ENCODE measurements at places on chromosomes 1 and 21. TPM values are rescaled to one million over a fixed set of nuclear protein-coding genes. Genes with fewer than 3 reads are reported as not detected.

The EPHA2 gene
- not detected for total RNA-seq

- ATAC-seq = no peak
Observed at GRCh38 chr1:192448026-192448578, 127.5 kb upstream of the RGS1 start.

- ATAC-seq = no peak
Observed at GRCh38 chr1:205933671-205934618, 9.3 kb downstream of the SLC26A9 start.

The RSPO1 gene
- not detected for total RNA-seq

- no peak for ATAC-seq
Observed at GRCh38 chr1:79928901-79929300, 922.4 kb upstream of the ADGRL4 start.

The PLCH2 gene
- total RNA-seq = 28.1 TPM

DNA sequence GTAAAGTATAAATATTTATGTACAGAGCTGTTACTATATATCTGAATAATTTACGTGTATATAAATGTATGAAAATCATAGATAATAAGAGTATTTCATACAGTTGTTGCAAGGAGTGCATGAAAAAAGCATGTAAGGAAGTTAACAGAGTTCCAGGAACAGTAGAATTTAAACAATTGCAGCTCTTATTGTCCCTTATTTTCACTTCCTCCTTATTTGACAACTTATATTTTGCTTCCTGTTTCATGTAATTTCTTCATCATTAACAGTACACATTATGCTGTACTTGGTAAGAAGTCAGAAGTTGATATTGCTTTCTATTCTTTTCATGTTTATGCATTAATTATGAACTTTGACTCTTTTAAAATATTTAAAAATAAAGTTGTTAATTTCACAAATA, 681.5 kb downstream of the LRRIQ3 start:
- no peak for ATAC-seq

GRCh38 chr1:42348498-42348897, 13.5 kb upstream of the FOXJ3 start:
- ATAC-seq = no peak

- ATAC-seq = no peak
Observed at GRCh38 chr1:72634946-72635345, 352.6 kb upstream of the NEGR1 start.

GRCh38 chr1:116503546-116504307, 67.1 kb downstream of the CD58 start:
- ATAC-seq = peak; percentile 17

The CD5L gene
- total RNA-seq = not detected

The TMEM200B gene
- 1.1 TPM for total RNA-seq

The RHBDL2 gene
- not detected for total RNA-seq

DNA sequence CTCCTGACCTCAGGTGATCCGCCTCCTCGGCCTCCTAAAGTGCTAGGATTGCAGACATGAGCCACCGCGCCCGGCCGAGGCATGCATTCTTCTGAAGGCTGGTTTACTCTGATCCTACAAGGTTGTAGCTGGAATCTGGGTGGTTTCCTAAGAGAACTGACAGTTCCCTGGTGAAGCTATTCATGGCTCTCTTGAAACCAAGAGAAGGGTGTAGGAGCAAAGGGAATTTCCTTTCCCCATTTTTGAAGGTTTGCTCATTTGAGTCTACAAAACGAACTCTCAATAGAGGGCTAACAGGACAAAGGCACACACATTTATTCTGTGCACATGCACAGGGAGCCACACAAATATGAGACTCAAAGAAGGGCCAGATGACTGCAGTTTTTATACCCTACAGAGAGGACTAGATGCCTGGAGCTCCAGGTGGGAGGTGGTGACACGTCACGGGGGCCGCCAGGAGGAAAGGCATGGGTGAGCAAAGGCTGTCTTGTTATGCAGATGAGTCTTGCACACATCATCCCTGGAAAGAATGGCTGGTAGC, 49.5 kb upstream of the ERRFI1 start:
- ATAC-seq = no peak

DNA sequence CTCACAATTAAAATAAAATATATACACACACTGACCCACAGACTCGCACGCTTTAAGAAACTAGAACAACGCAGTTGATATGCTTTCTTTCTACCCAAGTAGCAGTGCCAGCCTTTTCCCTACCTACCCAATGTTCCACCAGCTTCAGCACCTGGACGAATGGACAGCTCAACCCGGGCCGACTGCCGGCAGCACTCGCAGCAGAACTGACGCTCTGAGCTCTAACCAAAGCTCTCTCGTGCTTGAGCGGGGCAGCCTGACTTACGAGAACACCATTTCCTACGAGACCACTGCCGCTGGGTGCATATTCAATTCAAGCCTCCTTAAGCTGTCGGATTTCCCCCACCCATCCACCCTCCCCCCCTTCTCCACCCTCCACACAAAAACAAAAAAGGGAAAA, 127.4 kb upstream of the DPYD start:
- peak; percentile 69 for ATAC-seq

The HES4 gene
- total RNA-seq = 2.5 TPM
